ENCODE measurements at places on chromosomes 12 and 14.

GRCh38 chr14:89848165-89848564 is 106.4 kb downstream of the EFCAB11 start:
- no peak for DNase-seq

DNA sequence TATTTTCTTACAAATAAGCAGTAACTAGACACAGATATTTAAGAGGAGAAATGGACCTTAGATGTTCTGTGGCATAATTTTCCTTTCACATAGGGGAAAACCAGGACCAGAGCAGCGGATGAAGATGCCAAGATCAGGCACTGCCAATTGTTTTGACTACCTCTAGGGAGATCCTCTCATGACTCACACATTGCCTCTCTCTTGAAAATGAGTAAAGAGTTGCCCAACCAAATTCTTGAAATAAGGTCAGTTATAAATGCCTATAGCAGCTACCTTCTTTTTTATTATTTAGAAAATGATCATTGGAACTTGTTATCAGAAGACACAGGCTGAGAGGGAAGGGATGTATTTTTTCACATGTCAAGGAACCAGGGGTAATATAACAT is 263.4 kb upstream of the PLEKHG7 start:
- no peak for DNase-seq

GRCh38 chr14:22174412-22175277 is 414.4 kb downstream of the DAD1 start:
- no peak for DNase-seq

GRCh38 chr12:88241862-88242570 is 99.9 kb downstream of the TMTC3 start:
- DNase-seq: no peak

- DNase-seq: no peak
Measured at GRCh38 chr14:63223596-63223995, 19.4 kb downstream of the RHOJ start.

DNA sequence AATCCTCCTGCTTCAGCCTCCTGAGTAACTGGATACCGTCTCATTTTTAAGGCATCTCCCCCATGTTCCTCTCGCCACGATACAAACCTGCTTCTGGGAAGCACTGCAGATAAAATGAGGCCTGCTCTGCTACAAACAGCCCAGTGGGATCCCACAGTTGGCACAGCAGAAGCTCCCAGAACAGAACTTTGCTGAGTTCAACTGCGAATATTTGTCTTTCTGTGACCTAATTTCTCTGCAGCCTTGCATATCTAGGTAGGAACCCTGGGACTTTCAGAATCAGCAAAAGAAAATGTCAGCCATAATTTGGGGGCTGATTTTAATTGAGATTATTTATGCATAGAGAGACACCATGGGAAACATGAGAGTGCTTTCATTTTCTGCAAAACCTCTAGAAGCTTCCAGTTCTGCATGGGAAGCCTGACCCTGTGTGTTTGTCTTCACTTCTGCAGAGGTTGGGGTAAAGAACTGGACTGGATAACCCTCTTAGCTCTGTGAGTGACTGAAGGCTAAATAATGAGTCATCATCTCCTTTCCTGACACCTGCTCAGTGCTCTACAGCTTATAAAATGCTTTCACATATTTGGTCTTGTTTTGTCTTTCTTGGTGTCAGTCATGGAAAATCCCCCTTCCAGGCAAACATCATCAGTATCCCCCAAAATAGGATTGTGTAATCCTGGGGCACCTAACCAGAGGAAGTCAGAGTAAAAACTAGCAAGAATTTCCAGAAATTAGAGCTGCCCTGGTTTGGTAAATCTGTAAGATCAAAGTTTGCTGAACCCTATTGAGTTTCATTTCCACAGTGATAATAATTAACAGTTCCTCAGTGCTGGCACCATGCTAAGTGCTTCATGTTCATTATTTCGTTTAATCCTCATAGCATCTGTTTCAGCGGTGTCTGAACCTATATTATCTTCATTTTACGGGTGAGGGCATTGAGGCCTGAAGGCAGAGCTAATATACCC is 185.8 kb downstream of the SLC15A4 start:
- no peak for DNase-seq

DNA sequence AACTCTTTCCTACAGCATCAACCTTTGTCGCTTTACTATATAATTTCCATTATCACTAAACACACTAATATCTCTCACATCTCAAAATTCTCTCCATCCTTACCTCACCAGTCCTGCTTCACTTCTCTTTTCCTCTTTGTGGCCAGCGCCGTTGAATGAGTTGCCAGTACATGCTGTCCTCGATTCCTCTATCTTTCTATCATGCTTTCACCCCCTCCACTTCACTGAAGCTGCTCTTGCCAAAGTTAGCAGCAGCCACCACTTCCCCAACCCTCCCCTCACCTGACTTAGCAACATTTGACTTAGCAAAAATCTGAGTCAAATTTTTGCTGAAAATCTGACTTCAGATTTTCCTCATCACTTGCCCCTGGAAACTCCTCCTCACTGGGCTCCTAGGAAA is 210.4 kb downstream of the ANO6 start:
- DNase-seq: no peak

- no peak for DNase-seq
Measured at GRCh38 chr14:71668186-71668912, 263.9 kb upstream of the RGS6 start.

DNA sequence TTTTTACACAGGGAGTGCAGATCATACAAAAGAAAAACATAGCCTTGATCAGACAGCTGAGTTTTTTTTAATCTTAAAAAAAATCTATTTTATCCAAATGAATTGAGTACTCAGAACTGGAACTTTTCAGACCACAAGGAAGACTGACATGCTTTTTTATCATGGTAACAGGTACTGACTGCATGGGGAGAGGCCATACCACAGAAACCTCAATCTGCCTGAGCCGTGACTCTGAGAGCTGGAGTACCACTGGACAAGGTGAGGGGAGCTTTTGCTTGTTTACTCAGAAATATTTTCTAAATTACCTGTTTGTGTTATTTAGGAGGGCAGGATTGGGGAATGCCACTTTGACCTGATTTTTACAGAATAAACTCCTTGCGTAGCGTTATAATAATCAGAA is 143.9 kb downstream of the ALX1 start:
- DNase-seq: no peak

- no peak for DNase-seq
Measured at GRCh38 chr12:102824218-102824835, 92.7 kb downstream of the PAH start.

DNA sequence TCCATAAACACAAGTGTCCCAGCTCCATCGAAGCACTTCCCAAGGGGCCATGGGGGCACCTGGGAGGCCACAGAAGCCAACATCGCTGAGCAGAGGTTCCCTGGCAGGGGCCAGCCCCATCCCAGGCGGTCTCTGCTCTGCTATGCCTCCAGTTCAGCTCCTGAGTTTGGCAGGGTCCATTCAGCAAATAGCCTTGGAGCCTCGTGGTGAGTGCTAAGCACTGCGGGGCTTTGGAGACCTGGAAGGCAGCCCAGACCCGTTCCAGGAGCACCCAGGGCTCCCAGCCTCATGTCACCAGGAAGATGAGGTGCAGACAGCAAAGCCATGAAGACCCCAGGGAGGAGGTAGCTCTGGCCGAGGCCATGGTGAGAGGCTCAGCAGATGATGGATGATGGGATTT is 109.5 kb downstream of the LGMN start:
- DNase-seq: no peak

GRCh38 chr14:103492156-103492925 is 30.3 kb downstream of the CKB start:
- DNase-seq: no peak

Measured in NCI-H1436 treated with DMSO at 0.1 percent for 48 hours (cell line).